NCI-H2081 (cell line): ENCODE measurements at places on chromosomes 1 and 21.

GRCh38 chr1:180946541-180947498, 34.1 kb downstream of the KIAA1614 start:
- DNase-seq, result no peak

DNA sequence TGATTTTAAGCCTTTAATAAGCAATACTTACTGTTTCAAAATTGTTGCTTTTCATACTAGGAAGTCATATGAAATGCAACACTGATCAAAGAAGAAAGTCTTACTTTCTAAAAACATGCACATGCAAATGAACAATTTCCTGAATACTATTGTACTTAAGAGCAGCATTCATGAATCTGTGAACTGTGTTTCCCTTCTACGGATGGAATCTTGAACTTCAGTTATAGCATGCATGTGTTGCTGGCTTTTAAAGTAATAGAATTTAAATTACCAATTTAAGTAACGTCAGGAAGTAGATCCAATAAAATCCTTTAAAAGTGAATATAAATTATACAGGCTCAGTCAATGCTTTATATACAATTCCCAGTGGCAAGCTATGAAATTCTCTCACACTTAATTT, 348.9 kb downstream of the KCNT2 start:
- no peak for DNase-seq

GRCh38 chr1:224113545-224113917, 380 bp upstream of the FBXO28 start:
- DNase-seq, result no peak

- no peak for DNase-seq
These were observed 588.3 kb upstream of the USP24 start for GRCh38 chr1:55803429-55803828.

GRCh38 chr1:67733681-67734322, 48.8 kb downstream of the GADD45A start:
- no peak for DNase-seq

DNA sequence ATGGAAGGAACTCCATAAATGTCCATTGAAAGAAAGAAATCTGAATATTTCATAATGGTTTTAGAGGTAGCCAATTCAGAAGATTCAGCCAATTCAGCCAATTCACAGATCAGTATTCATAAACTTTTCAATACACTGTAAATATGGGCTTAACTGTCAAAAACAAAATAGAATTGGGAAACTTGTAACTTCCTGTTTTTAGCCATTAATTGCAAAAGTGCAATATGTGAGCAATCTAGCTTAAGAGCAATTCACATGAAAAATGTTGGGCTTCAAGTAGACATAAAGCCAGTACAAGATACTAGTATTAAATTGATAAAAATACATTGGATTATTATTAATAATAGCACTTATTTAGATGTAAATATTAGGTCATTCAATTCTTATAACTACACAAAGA, 27.5 kb upstream of the PLPPR4 start:
- no peak for DNase-seq

DNA sequence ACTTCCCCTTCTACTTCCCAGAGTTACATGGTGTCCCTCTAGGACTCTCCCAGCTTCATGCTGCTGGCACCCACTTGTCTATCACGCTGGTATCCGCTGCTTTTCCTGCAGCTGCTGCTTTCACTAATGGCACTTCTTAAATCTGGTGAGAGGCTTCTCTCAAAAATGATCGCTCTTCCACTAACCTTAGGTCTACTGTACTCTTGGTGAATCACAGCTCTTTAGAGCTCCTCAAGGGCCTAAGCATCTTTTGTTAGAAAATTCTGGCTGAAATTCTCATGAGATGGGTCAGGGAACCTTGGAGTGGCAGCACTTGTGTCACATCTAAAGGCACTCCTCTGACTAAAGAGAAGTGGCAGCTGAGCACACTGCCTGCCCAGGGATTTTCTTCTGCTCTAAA, 32.1 kb downstream of the ZMYND12 start:
- DNase-seq, result peak; percentile 35

- DNase-seq, result no peak
These were observed 29.1 kb upstream of the PLA2G4A start for GRCh38 chr1:186799689-186800054.

DNA sequence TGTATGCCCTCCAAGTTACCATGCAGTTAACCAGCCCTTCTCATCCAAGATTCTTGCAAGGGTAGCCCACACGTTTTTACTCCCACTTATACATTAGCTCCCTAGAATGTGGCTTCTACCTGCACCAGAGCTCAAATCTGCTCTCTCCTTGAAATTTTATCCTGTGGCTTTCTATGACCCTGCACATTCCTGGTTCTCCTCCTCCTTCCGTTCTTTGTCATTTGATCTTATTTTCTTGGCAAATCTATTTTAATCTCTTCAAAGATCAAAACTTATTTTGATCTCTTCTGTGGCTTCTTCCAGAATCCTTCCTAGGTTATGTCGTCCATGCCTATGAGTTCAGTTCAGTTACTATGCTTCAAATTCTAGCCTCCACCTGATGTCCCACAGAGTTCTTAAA, 115.6 kb upstream of the GUCA2B start:
- no peak for DNase-seq

- no peak for DNase-seq
These were observed 8.7 kb upstream of the ADCY10 start for GRCh38 chr1:167922611-167923074.

GRCh38 chr1:105072850-105073249, 1323.2 kb downstream of the AMY1C start:
- DNase-seq, result no peak

- no peak for DNase-seq
These were observed 14.5 kb downstream of the TBX15 start for GRCh38 chr1:118973531-118974137.

DNA sequence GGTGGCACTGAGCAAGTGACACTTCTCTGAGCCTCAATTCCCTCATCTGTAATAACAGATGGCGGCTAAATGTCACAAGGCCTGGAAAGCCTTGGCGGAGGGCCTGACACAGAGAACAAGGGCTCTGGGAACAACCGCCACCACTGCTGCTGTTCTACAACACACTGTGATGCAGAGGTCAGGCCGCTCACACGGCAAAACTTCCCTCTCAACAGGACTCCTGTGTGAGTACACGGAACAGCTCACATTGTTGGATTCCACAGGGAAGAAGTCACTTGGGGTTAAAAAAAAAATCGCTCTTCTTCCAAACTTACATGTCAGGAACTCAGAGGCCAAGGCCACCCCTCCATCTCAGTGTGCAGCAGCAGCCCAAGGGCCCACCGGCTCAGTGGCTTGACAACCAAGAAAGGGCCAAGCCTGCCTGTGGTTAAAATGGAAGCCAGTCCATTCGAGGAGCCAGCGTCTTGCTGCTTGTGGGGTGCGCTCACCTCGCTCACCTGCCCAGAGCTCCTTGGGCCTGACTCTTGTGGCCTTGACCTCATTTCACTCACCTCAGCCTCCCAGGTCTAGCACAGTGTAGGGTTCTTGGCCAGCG, 101.1 kb downstream of the RAVER2 start:
- DNase-seq, result no peak

DNA sequence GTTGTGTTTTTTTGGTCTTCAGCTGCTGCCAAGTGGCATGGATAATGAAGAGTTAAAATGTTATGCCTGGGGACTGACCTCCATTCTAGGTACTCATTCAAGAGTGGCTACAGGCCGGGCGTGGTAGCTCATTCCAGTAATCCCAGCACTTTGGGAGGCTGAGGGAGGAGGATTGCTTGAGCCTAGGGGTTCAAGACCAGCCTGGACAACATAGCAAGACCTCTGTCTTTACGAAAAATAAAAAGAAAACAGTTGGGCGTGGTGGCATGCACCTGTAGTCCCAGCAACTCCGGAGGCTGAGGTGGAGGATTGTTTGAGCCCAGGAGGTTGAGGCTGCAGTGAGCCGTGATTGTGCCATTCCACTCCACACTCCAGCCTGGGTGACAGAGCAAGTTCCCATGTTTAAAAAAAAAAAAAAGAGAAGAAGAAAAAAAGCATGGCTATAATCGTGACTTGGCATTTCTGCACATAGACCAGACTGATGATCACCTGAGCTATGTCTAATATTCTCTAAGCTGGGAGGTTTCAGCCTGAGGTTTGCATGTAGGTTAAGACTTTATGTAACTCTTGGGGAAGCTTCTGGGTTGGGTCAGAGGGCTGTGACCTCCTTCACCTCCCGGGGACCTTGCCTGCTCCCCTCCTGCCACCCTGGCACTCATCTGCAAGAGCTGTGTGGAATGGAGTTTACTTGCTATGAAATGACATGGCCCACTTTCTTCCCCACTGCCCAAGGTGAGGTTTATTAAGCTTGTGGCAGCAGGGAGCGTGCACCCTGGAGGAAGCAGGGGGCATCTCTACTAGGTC, 51.3 kb downstream of the DHRS3 start:
- no peak for DNase-seq

GRCh38 chr21:41011098-41011731, 156.7 kb upstream of the BACE2 start:
- no peak for DNase-seq
